ENCODE measurements at places on chromosomes 12 and 14. TPM values are rescaled to one million over a fixed set of nuclear protein-coding genes. Genes with fewer than 3 reads are reported as not detected.

GRCh38 chr12:79183926-79184325 lies 319.4 kb downstream of the SYT1 start:
- H3K27me3 ChIP-seq = no peaks in the 10 kb centered on the region
- no peaks in the 10 kb centered on the region for H3K36me3 ChIP-seq
- no peak for DNase-seq
- no peak overlapping the region for H3K4me3 ChIP-seq
- H3K27ac ChIP-seq = no peak overlapping the region
- H3K4me1 ChIP-seq = no peaks in the 10 kb centered on the region

DNA sequence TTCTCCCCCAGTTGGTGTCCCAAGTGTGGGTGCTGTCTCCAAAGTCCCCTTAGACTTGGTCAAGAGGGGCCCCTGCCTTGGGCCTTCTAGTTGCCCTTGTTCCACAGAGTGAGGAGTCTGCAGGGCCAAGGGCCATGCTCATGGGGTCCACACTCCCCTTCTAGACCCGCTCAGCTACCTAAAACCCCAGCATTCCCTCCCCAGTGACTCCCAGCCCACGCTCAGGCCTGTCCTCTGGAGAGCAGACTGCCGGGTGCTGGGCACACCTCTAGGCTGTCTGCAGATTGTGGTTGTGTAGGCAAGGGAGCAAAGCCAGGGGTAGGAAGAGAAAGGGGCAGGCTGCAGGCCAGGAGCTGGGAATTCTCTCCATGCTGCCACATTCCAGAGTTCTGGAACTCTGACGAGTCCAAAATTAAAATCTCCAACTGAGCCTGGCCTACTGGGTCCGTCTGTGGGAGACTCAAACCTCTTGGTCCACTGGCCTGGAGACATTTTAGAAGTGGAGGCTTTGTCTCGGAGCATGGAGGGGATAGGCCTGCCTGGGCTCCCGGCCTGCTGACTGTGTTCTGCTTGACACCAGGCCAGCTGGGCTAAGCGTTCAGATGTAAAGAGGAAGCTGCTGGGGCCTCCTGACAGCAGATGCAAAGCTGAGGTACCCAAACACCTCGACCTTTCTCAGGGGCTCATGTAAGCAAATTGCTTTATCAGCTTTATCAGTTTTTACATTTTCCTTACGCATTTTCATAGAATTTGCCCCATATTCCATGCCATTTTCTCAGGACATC lies 13.7 kb upstream of the KRT5 start:
- no peaks in the 10 kb centered on the region for H3K27me3 ChIP-seq
- no peaks in the 10 kb centered on the region for H3K36me3 ChIP-seq
- no peak overlapping the region for H3K4me3 ChIP-seq
- no peak overlapping the region for H3K27ac ChIP-seq

The HOXC9 gene
- total RNA-seq = not detected

DNA sequence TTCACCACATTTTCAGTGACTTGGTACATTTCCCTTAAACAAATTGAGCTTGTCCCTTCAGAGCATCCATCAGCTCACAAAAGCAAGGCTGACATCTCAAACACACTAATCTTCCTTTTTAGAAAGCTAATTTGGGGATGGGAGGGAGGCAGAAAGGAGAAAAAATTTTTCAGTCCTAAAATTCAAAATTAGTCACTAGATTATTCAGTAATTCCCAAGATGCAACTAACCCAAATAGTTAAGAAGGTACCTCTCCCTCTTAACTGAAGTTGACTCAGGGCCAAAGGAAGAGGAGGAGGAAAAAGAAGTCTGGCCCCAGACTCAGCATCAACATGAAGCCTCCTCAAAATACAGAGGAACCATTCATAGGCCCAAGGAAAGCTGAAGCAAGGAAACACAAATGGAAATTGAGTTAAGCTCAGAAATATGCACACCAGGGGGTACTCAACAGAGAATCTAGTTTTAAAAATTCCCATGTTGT lies 21.7 kb downstream of the CBX5 start:
- H3K27me3 ChIP-seq = no peaks in the 10 kb centered on the region
- no peak overlapping the region for H3K4me3 ChIP-seq
- H3K4me1 ChIP-seq = peaks cover 22% of the 10 kb centered on the region
- no peak for DNase-seq
- peaks cover 19% of the 10 kb centered on the region for H3K36me3 ChIP-seq

The KRT77 gene
- not detected for total RNA-seq

The AP5M1 gene
- total RNA-seq = 49.5 TPM

GRCh38 chr14:98826618-98827017 lies 445.4 kb downstream of the BCL11B start:
- no peak overlapping the region for H3K27ac ChIP-seq
- peaks cover 9% of the 10 kb centered on the region for H3K4me1 ChIP-seq
- peak; percentile 8 for DNase-seq
- no peaks in the 10 kb centered on the region for H3K27me3 ChIP-seq

The MYH7 gene
- not detected for total RNA-seq

The NID2 gene
- not detected for total RNA-seq

The TAS2R14 gene
- 1.9 TPM for total RNA-seq

The SLC10A1 gene
- total RNA-seq = not detected

The SCN8A gene
- total RNA-seq = 0.25 TPM

GRCh38 chr12:12975322-12976077 lies 23.5 kb upstream of the GPRC5D start:
- DNase-seq = no peak
- no peaks in the 10 kb centered on the region for H3K4me1 ChIP-seq
- H3K27me3 ChIP-seq = no peaks in the 10 kb centered on the region
- no peak overlapping the region for H3K4me3 ChIP-seq

DNA sequence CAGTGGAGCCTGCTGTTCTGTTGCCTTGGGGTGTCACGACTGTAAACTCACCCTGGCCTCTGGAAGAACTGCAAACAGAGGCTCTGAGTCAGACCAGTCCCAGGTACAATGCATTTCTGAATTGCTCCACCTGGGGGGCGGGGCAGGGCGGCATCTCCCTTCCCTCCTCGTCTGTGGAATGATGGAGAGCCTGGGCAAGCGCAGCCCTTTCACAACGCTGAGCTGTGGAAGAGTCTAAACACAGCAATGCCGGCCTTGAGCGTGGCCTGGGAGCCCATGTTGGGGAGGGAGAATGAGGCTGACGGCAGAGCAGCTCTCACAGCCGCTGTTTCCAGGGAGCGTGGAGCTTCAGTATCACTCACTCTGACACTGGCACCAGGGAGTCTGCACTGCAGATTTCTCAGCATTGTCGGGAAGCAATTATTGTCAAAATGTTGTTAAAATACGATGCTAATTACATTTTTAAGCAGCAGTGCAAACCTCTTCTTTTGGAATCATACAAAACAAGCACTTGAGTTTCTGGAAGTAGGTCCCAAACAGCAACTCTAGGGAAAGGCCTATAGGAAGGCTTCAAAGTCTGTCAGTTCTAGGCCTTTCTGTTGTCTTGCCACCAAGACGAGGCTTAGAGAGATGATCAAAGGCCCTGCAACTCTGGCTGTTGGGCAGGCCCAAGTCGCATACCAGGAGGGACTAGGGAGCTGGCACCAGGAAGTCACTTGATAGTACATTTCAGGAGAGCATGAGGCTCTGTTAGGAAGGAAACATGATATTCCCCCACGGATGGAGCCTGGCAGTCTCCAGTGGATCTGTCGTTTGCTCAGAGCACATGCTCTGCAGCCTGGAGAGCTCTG lies 244.0 kb upstream of the FKBP4 start:
- no peak overlapping the region for H3K27ac ChIP-seq
- no peaks in the 10 kb centered on the region for H3K4me1 ChIP-seq

GRCh38 chr12:118237908-118238307 lies 102.0 kb downstream of the PEBP1 start:
- no peaks in the 10 kb centered on the region for H3K4me1 ChIP-seq
- H3K27ac ChIP-seq = no peak overlapping the region

The KRT79 gene
- total RNA-seq = not detected

DNA sequence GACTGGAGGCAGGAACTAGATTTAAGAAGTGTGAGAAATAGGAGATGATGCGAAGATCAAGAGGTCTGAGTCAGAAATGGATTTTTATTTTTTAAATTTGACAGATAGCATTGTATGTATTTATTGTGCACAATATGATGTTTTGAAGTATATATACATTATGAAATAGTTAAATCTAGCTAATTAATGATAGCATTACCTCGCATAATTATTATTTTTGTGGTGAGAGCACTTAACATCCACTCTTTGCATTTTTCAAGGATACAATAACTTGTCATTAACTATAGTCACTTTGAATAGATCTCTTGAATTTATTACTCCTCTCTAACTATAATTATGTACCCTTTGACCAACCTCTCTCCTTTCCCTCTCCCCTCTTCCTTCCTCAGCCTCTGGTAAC lies 3.7 kb downstream of the SMOC1 start:
- no peak overlapping the region for H3K27ac ChIP-seq
- H3K4me1 ChIP-seq = no peaks in the 10 kb centered on the region
- H3K36me3 ChIP-seq = no peaks in the 10 kb centered on the region
- H3K4me3 ChIP-seq = no peak overlapping the region
- DNase-seq = no peak

DNA sequence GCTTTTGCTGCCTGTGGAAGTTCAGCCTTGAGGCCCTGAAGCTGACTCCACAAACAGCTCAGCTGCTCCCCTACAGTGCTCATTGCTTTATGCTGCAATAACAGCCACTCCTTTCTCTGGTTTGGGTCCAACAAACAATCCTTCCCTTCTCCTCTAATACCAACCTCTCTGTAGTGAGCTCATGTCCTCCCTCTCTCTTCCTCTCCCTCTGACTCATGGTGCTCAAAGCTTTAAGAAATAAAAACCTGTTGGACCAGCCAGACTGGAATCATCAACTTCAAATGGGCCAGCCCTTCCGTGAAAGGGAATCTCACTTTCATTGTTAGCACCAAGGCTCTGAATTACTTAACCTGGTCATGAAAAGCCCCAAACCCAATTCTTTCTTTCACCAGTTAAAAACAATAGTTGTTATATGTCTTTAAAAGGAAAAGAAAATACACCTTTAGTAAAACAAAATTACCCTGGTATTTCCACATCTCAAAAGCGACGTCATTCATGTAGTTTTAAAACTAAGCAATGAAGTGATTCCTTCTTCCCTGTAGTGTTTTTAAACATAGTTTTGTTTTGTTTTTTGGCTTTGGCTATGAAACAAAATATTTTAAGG lies 126.4 kb downstream of the DUSP6 start:
- H3K4me3 ChIP-seq = no peak overlapping the region
- peaks cover 23% of the 10 kb centered on the region for H3K4me1 ChIP-seq
- DNase-seq = no peak
- no peaks in the 10 kb centered on the region for H3K36me3 ChIP-seq

DNA sequence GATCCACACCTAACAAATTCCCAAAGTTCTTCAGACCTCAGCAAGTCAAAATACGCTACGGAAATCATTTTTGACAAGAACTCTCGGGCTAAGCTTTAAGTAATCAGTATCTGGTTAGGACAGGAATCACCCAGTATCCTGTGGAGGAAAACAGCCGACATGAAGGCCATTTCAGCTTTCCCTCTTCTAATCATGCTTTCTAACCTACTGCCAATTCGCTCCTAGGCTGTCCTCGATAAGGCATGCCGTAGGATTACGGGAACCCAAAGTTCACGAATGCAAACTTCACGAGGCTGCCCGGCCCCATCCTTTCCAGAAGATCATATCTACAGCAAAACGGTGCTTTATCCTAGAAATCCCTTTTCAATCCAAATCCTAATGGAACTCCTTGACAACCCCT lies 81.8 kb upstream of the PTPRB start:
- DNase-seq = no peak
- H3K4me1 ChIP-seq = peaks cover 5% of the 10 kb centered on the region
- no peaks in the 10 kb centered on the region for H3K36me3 ChIP-seq
- H3K4me3 ChIP-seq = no peak overlapping the region
- H3K27me3 ChIP-seq = no peaks in the 10 kb centered on the region

The KCNA1 gene
- total RNA-seq = not detected

The DHH gene
- total RNA-seq = 0.44 TPM

DNA sequence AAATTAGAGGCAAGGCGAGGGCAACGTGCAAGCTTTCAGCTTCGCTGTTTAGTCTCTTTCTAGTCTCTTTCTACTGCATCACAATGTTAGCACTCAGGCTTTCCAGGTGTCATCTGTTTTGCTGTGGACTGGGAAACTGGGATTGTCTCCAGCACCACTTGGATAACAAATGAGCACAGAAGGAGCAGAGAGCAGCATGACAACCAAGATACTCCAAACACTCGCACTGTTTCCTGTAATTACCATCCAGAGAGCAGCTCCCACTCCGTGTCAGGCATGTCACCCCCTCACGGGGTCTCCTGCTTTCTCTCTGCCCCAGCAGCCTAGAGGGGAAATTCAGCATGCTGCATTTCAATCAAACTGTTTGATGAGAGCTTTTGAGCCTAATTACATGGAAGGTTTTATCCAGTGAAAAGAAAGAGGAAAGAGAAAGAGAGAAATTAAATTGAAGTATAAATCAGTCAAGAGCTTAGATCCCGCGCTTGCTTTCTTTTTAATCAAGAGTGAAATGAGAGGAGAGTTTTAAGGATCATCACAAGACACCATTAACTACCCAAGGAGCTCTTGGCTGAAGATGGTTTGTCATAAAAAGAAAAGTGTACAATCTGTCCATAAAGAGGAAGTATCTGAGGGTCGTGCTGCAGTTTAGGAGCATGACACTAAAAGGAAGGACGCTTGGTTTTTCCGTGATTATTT lies 917.7 kb downstream of the DIO2 start:
- H3K4me1 ChIP-seq = no peaks in the 10 kb centered on the region
- H3K36me3 ChIP-seq = no peaks in the 10 kb centered on the region
- no peak for DNase-seq
- no peaks in the 10 kb centered on the region for H3K27me3 ChIP-seq

GRCh38 chr12:81077686-81078441 lies at the start of gene ACSS3:
TSS of gene ACSS3 (plus strand) at chr12:81078079. CDS start at chr12:81078121, 42 bp downstream.
- no peaks in the 10 kb centered on the region for H3K4me1 ChIP-seq
- no peaks in the 10 kb centered on the region for H3K36me3 ChIP-seq
- no peaks in the 10 kb centered on the region for H3K27me3 ChIP-seq
- H3K27ac ChIP-seq = no peak within 1 kb of the TSS
- H3K4me3 ChIP-seq = no peak within 1 kb of the TSS

DNA sequence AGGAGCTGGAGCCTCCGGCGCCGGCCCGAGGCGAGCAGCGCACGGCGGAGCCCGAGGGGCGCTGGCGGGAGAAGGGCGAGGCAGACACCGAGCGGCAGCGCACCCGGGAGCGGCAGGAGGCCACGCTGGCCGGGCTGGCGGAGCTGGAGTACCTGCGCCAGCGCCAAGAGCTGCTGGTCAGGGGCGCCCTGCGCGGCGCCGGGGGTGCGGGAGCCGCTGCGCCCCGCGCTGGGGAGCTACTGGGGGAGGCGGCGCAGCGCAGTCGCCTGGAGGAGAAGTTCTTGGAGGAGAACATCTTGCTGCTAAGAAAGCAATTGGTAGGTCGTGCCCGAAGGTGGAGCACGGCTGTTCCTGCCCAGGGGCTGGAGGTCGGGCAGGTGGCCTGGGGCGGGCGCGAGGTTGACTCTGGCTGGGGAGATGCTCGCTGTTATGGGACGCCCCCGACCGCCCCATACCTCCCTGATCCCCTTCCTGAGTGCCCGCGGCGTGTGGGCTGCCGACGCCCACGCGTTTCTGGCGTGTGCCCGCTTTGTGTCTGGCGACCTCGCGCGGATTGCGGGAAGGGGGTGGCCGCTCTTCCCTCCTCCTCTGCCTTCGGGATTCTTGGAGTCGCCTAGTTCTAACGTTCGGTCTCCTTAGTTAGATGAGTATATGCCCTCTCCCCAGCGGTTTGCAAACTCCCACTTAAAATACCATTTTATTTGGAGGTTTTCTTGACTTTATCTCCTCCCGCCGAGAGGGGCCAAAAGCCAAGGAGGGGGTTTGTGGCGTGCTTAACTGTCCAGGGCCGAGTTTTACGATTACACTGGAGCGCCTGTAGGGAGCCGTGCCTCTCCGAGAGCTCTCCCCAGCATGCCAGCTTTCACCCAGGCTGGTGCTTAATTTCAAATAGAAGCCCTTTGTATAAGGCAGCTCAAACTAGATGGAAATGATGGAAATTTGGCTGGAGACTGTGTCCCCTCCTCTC lies 752 bp downstream of the DACT1 start:
- no peak for DNase-seq
- H3K4me3 ChIP-seq = no peak overlapping the region
- H3K36me3 ChIP-seq = no peaks in the 10 kb centered on the region
- H3K4me1 ChIP-seq = peaks cover 9% of the 10 kb centered on the region
- no peak overlapping the region for H3K27ac ChIP-seq
- peaks cover 23% of the 10 kb centered on the region for H3K27me3 ChIP-seq

Measured in CD4-positive, alpha-beta memory T cell (primary cell).